Stimulated activated CD8-positive, alpha-beta memory T cell treated with anti-CD3 and anti-CD28 coated beads, Interleukin-15, amount 100 ng/mL, for 1 hour (primary cell): ENCODE measurements at places on chromosomes 6 and 20.

DNA sequence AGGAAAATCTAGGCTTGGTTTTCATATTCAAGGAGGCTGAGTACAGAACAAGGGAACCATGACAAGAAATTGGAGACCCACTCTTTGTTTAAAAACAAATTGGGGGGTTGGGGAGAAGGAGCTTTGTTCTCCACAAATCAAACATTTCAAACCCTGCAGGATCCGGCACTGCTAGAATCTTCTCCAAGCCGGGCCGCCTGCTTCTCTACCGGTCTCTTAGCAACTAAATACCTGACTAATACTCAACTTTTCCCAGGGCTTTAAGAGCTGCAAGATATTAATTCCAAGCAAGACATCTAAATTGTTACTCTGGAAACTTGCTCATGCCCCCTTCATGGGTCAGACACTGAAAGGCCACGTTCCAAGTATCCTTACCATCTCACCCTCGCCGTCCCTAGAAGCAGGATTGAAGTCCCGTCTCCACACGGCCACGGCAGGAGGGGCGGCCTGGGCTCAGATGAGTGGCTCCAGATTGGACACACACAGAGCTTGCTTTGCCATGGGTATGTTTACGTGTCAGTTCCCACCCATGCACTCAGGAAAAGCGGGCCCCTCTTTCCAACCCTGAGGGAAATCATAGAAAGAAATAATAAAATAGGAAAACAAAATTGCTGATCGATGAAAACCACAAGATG lies 126.4 kb upstream of the CDH4 start:
- no peak for DNase-seq

- DNase-seq, result no peak
These were observed 154.0 kb downstream of the LAMP5 start for GRCh38 chr20:9668381-9668780.

GRCh38 chr6:128990360-128990759 lies 107.4 kb downstream of the LAMA2 start:
- DNase-seq, result no peak

- DNase-seq, result no peak
These were observed 12.0 kb upstream of the LTA start for GRCh38 chr6:31559958-31560696.

DNA sequence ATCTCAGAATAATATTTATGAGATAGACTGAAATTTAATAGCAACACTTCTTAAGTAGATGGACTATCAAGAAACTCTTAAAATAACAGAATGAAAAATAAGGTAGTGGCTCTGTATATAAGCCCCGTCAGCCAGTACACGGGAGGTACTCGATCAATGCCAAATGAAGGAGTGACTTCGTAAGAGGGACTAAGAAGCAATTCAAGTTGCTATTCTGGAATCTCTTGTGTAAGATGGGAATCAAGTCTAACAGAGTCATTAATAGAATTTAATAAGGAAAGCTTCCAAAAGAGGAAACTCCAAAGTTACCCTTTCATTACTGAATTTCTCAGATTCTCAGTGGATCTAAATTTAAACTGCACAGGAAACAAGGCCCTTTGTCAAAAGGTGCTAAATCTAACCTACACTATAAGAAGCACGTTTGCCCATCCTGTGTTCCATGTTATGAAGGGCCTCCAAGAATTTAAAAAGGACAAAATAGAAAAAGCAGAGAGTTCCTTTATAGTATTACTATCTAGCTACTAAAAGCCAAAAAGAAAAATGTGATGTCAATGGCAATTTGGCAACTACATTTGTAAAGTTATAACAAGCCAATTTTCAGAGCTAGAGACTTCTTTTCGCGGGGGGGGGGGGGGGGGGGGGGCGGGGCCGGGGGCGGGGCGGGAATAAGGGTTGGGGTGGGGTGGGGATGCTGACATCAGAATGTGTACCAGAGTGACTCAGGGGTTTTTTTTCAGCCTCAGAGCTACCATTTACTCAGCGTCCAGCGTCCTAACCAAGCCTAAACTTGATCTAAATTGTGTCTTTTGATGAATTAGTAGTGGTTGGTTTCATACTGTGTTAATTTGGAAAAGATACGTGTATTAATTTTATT lies 200.6 kb downstream of the GMPR start:
- no peak for DNase-seq

- no peak for DNase-seq
These were observed 10.3 kb downstream of the KIF25 start for GRCh38 chr6:168007592-168008338.

- DNase-seq, result no peak
These were observed 555.2 kb downstream of the COL12A1 start for GRCh38 chr6:74650668-74651067.

DNA sequence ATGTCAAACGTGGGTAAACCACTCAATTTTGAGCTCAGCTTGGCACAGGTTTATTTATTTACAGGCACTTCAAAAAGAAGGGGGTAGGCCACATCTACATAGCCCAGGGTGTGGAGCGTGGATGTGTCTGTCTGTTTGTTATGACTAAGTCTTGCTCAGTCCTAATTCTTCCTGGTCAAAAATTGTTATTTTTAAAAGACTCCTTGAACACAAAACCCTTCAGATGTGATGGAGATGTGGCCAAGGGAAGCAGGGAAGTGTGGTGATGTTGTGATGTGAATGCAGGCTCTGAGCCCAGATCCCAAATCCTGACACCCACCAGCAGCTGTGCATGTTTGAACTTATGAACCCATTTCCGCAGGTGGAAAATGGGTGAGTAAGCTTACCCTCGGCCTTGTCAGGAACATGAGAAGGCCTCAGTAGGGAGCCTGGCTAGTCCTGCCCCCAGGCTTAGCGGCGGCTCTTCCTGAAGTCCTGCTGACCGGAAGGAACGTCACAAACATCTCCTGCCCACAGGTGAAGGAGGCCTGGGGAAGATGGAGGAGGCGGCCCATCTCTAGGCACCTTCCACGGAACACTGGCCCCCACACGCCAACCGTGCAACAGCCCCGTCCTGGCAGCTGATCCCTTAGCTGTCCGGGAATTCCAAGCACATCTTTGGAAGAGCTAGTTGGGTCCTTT lies 119.7 kb downstream of the MYLK4 start:
- DNase-seq, result no peak

DNA sequence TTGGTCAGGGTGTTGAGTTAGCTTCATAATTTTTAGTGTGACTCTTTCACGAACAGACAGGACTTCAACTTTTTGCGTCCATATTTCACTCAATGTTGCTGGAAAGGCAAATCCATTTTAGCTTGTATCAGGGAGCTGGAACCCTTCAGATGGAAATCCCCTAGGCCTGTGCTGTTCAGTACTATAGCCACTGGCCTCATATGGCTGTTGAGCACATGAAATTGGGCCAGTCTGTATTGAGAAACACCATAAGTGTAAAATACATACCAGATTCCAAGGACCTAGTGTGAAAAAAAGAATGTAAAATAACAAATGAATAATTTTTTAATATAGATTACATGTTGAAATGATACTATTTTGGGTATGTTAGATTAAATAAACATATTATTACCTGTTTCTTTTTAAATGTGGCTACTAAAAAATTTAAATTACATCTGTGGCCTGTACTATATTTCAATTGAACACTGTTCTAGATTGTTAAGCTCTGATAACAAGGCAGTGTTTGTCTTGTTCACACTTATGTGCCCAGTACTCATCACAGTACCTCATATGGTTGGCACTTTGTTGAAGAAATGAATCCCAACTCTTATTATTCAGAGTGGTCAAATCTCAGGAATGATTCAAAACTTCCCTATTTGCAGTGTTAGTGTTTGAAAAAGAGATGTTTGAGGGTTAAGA lies 34.3 kb downstream of the CTNNBL1 start:
- DNase-seq, result no peak

GRCh38 chr20:49659056-49659455 lies 54.6 kb downstream of the B4GALT5 start:
- DNase-seq, result no peak

GRCh38 chr6:149233056-149233715 lies 84.3 kb upstream of the TAB2 start:
- no peak for DNase-seq

DNA sequence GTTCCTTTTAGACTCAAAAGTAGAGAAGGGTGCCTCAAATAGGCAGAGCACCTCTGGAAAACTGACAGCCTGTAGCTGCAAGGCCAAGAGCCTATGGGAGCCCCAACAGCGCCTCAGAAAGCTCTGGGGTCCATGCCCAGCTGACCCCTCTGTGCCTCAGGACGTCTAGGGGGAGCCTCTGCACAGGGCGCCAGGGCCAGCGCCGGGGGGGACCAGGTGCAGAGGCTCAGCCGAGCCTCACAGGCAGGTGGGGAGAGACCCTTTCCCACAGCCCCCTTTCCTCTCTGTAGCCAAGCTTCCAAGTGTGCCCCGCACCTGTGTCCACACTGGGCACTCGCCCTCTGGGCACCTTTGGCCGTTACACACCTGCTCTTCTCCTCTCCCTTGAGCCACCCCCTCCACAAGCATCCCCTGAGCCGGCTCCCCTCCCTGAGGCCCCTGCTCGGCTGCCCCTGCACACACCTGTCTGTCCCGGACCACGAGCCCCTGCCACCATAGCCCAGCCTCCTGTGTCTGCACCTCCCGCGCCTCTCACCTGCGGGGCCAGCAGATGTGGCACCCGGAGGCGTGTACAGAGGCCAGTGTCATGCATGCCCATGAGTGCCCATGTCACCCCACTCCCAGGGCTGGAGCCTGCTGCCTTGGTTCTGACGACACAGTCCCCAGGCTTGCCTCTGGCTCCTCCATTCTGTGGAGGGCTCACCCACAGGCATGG lies 53.2 kb downstream of the GINS1 start:
- no peak for DNase-seq

DNA sequence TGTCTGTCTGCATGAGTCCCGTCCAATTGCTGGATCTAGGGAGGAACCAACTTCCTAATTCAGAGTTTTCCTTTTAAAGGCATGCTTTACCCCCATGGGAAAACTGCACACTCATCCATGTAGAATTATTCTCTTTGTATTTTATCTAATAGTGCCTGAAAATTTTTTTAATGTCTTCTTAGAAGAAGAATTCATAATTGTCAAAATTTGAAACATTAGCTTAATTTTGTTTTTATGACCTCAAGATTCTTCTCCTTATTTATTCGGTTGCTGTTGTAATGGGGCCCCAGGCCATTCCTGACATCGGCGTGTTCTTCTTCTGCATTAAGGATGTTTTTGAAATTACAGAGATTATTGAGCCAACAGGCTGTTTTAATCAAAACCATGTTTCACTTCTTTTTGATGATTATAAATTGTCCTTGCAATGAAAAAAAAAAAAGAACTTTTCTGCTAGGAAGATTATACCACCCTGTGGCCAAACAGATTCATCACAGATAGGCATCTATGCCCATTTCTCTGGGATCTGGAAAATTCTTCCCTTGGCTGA lies 100.3 kb downstream of the ZNF217 start:
- no peak for DNase-seq

- no peak for DNase-seq
These were observed 4.8 kb downstream of the TRPC4AP start for GRCh38 chr20:35087791-35088190.

GRCh38 chr20:34006619-34007018 lies 12.9 kb downstream of the RALY start:
- DNase-seq, result no peak

GRCh38 chr20:50635676-50636600 lies 55.4 kb downstream of the RIPOR3 start:
- no peak for DNase-seq

GRCh38 chr6:68880050-68880813 lies 245.2 kb downstream of the ADGRB3 start:
- no peak for DNase-seq

- DNase-seq, result no peak
These were observed 211.9 kb upstream of the MANEA start for GRCh38 chr6:95365454-95365853.

GRCh38 chr20:18989736-18990474 lies 176.3 kb downstream of the SCP2D1 start:
- DNase-seq, result no peak

- peak; percentile 63 for DNase-seq
These were observed 30.6 kb upstream of the ZNF184 start for GRCh38 chr6:27503436-27504030.

GRCh38 chr6:3324262-3324942 lies 65.7 kb downstream of the PSMG4 start:
- DNase-seq, result no peak

- DNase-seq, result no peak
These were observed 184.0 kb downstream of the GPX5 start for GRCh38 chr6:28709478-28710349.

DNA sequence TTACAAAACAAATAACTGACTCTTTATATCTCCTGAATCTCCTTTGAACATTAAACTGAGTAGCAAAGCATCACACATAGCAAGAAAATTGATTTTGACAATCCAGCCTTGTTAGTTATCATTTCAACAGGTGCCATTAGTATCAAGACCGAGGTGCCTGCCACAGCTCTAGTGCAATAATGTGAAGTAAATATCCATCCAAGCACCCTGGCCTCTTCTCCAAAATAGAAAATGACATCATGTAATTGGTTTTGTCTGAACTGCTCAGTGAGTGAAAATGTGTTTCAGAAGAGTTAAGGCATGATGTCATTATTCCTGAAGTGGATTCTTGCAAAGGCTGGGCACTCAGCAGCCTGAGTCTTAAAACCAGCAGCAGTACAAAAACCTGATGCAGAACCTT lies 341.4 kb downstream of the PLCB1 start:
- DNase-seq, result no peak

- no peak for DNase-seq
These were observed 190.6 kb downstream of the JARID2 start for GRCh38 chr6:15436451-15436850.

DNA sequence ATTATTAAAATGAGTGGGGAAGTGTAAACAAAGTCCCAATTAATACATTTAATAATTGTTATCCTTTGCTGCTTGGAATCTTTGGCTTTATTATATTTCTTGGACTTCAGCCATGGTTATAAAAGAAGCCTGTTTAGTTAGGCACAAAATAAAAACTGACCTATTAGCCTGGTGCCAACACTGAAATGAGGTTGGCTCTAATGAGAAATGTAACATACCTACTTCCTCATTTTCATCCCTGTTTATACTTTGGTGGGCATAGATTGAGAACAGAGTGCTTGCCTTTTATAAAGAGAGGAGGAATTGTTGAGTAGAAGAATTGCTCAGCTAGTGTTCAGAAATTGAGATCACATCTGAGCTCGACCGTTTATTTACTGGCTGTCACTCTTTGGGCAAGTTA lies 471.3 kb downstream of the UTRN start:
- DNase-seq, result no peak

- no peak for DNase-seq
These were observed 21.5 kb upstream of the TAF4 start for GRCh38 chr20:62087227-62087626.

DNA sequence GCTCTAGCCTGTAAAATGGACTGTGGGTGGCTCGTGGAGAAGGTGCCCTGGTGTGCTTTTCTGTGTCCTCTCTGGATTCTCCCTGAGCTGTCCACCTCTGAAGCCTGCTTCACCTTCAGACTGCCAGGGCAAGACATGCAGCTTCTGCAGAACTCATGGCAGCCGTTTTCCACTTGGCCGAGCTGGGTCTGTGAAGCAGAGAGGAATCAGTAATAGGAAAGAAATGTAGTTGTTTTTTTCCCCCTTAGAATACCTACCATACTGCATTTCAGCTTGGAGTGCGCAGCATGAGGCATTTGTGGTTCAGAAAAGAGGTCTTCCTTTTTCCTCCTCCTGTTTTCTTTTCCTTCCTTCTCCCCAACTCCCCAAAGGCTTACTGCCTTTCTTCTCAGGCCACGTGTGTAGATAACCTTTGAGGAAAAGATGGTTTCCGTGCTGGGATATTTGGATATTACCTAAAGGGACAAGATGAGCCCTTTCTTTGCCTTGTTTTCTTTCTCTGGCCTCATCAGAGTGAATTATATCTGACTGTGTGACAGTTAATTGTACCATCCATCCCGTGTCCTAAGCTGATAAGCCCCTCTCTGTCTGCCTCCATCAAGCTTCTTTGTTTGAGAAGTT lies 39.4 kb downstream of the RREB1 start:
- no peak for DNase-seq
